ENCODE measurements at places on chromosomes 12 and 14. TPM values are rescaled to one million over a fixed set of nuclear protein-coding genes. Genes with fewer than 3 reads are reported as not detected.

Gene KLRD1
- 0.04 TPM for total RNA-seq

Gene PRKD1
- 17.9 TPM for total RNA-seq

Gene DAO
- not detected for total RNA-seq

Gene ZNF891
- total RNA-seq, result 2.7 TPM

Gene AP4S1
- total RNA-seq, result 8.2 TPM

Gene BIN2
- total RNA-seq, result not detected

Gene POTEM
- not detected for total RNA-seq

Gene CCDC197
- not detected for total RNA-seq

DNA sequence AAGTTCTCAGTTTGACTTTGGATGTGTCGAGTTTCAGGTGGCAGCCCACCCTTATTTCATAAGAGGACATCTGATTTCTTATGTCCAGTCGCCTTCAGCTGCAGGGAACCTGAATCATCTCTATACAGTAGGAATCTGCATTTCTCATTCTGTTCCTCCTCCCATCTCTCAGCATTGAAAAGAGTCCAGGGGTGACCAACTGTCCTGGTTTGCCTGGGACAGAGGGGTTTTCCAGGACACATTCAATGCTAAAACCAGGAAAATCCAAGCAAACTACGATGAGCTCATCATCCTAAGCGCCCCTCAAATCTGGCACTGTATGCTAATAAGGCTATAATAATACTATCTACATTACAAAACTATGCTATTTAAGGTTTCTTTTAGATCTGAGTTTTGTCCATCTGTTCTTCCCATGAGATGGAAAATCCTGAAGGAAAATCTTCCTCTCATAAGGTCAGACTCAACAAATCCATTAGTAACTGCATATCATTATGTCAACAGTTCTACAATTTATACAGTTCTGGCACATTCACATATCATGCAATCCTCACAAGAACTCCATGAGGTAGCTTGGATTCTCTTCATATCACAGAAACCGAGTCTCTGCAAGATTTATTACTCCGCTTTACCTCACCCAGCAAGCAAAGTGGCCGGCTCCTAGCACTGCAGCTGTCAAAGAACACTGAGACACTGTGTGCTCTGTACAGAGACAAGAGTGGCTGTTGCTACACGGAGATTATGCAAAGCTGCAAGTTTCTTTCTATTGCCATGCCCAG lies 15.6 kb upstream of the CALM1 start:
- peak; percentile 41 for DNase-seq

DNA sequence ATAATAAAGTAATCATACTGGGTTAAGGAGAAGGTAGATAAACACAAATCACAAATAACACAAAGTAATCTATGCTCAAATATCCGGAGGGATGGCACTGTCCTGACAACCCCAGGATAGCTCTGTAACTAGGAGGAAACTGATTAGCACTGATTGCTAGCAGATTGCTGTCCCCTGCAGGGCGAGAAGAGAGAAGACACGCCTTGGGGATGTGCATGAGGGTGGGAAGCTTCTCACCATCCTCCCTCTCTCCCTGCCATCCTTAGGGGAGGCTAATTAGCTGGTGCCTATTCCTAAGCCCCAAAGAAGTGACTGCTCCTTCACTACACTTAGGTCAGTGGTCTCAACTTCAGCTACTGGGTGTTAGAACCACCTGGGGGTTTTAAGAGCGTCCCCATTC lies 27.0 kb upstream of the TMEM260 start:
- no peak for DNase-seq

DNA sequence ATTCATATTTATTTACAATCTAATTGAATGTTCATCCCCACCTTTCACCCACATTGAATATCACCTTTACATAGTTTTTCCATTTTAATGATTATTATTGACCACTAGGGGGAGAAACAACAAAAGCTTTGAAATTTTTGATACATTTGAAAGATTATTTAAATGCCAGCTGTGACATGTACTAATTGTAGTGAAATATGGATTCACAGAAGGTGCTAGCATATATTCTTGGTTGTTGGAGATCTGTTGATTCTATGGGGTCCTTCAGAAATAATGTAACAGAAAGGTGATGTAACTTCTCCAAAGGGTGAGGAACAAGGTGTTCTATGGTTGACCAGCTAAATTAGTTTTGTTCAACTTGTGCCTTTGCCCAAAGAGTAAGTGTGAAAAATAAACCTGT lies 22.4 kb upstream of the GPR33 start:
- peak; percentile 20 for DNase-seq

GRCh38 chr14:94615823-94616570 lies 3.8 kb downstream of the SERPINA3 start:
- no peak for DNase-seq

DNA sequence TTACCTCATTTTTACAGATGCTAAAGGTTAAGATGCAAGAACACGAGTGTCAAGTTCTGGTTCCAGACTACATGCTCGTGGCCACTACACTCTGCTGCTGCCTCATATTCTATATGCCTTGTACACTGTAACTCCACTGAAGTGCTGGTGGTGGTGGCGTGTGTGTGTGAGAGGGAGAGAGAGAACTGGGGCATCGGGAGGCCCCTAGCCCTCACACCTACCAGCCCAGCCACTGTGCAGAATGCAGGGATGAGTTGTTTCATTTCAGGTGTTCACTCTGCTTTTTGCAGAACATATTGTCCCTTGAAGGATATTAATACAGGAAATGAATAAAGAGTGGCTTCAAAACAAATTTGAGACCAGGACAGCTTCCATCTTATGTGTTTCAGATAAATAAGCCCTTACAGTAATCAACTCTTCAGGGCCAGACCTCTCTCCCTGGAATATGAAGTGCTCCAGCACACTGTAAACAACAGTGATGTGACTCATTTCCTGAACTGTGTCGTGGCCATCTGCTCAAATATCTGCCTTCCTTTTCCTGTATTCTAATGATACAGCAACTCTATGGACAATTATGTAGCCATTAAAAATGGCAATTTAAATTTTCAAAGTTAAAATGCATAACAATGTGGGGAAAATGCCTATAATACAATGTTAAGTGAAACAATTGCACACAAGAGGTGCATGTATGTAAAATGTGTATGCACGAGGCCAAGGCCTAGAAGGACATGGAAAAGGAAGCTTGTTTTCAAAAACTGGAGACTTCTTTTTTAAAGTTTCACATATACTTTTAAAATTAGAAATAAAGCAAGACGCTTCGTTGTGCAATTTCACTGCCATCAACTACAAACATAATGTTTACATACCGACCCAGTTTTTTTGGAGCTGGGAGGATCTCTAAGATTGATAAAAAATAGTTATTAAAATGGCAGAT lies 215.4 kb downstream of the PELI2 start:
- no peak for DNase-seq

- DNase-seq, result no peak
Measured at GRCh38 chr14:31106768-31107167, 80.6 kb upstream of the STRN3 start.

DNA sequence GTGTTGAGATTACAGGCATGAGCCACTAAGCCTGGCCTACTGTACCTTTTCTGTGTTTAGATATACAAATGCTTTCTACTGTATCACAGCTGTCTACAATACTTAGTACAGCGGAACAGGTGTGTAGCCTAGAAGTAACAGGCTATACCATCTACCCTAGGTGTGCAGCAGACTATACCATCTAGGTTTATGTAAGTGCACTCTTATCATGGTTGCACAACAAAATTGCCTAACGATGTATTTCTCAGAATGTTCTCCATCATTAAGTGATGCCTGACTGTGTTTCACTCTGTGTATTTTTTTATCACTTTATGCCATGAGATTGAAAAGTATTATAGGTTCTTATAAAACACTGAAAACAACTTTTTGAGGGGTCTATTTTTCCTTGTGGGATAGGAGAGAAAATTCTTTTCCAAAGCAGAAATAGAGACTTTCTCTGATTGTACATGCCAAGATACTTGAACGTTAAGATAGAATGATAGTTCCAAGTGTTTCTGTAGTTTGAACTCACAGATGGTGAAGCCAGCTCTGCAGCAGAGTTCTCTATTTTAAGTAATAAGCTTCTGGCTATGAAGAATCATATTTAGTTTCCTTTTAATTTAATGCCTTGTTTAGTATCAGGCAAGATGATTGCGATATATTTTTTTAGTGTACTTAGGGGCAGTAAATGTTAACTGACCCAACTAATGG lies 17.0 kb downstream of the TMPRSS12 start:
- no peak for DNase-seq

GRCh38 chr14:36653962-36654793 lies 7.5 kb upstream of the PAX9 start:
- DNase-seq, result no peak

DNA sequence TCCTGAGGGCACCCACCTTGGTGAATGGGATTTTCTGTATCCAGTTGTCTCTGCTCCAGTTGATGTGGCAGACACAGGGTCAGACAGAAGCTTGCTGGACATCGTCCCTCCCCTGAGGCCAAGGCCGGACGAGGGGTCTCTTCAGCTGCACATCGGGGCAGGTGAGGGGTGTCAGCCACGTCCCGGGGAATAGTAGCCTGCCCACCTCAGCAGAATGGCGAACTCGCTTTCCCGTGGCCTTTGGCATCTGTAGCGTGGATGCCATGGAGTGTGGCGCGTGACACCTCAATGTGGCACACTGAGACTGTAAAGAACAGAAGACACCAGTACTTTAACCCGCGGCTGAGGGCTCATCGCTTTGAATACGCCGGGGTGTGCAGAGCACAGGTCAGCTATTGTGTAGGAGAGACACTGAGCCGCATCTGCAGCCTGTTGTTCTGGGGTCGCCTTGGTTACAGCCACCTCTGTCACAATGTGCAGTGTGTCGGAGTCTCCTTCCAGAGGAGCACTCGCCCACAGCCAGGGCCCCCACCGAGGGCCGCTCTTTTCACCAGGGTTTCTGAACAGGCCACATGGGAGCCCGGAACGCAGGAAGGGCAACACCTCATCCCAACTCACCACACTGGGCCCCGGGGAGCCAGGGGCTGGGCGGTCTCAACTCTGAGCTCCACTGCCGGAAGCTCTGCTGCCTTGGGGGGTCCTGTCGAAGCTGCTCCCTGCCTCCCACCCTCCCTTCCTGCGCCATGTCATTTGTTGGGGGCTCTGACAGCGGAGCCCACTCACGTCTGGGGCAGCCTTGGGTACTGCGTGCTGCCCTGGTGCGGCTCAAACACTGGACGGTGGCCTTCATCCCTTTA lies 77.0 kb downstream of the ADGRD1 start:
- no peak for DNase-seq

- no peak for DNase-seq
Measured at GRCh38 chr14:62002642-62003041, 240.4 kb downstream of the SNAPC1 start.

DNA sequence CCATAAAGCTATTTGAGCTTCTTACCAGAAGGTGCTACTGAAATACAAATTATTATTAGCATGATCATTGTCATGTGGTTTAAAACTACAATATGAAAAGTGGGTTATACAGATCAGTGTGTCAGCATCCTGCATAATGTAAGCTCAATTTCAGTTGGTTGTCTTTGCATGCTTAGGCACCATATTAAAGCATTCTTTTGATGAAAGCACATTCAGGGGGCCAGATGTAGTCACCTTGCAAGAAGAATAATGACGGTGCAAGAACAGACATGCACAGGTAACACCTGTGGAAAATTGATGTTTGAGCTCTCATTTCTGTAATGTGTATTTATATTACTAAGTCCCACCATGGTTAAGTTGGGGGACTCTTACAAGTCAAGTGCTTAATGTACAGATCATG lies 123.9 kb downstream of the PAX9 start:
- no peak for DNase-seq

- no peak for DNase-seq
Measured at GRCh38 chr12:52579468-52580465, 6.1 kb upstream of the KRT74 start.

- DNase-seq, result no peak
Measured at GRCh38 chr14:61746881-61747280, 15.3 kb upstream of the SNAPC1 start.

- no peak for DNase-seq
Measured at GRCh38 chr12:116959198-116959460, 48.4 kb downstream of the FBXW8 start.

- no peak for DNase-seq
Measured at GRCh38 chr12:122458105-122459035, 35.9 kb upstream of the CLIP1 start.

DNA sequence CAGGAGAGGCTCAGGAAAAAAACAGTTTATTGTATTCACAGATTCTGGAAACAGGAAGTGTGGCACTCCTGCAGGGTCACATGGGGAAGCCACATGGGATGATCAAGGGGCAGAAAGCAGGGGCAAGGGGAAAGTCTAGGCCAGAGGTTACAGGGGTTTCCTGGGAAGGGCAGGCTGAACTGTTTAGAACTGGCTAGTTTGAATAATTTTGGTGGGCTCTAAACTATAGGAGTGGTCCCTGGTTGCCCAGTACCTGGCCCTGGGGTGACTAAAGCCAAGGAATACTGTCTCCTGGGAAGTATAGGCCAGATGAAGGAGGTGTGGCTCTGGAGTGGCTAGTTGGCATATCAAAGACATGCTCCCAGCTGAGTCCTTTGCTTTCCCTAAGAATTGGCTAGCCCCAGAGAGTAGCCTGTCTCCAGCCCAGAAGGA lies 169.2 kb downstream of the SLC41A2 start:
- no peak for DNase-seq

DNA sequence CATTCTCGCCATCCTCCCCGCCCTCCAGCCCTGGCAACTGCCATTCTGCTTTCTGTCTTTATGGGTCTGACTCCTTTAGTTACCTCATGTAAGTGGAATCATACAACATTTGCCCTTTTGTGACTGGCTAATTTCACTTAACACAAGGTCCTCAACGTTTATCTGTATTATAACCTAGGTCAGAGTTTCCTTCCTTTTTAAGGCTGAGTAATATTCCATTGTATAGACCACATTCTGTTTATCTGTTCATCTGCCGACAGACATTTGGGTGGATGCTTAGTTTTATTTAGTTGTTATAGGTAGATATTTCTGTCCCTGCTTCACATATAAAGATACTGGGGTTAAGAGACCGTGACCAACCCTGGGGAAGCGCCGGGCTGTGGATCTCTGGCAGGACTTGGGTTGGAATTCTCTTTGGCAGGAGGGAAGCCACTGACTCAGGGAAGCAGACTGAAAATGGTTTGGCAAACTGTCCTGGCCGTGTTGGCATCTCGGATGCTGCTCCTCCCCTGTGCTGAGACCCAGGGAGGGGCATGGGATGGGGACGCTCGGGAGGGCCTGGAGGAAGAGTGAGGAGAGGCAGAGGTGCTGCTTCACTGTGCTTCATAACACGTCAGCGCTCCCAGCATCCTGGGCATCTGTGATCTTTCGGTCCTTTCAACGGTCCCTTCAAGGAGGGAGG lies 38.9 kb downstream of the TEAD4 start:
- DNase-seq, result peak; percentile 13

- no peak for DNase-seq
Measured at GRCh38 chr14:85675957-85676356, 146.0 kb downstream of the FLRT2 start.
